Stimulated activated CD4-positive, alpha-beta T cell treated with anti-CD3 and anti-CD28 coated beads, Interleukin-1b, Interleukin-23, amount 100 ng/mL, for 24 hours (primary cell): ENCODE measurements at places on chromosomes 11 and 22.
A peak's percentile ranks its signal among the peaks of the same experiment; 100 is the strongest.

GRCh38 chr22:33070600-33070999 lies 12.4 kb upstream of the SYN3 start:
- no peak for DNase-seq

DNA sequence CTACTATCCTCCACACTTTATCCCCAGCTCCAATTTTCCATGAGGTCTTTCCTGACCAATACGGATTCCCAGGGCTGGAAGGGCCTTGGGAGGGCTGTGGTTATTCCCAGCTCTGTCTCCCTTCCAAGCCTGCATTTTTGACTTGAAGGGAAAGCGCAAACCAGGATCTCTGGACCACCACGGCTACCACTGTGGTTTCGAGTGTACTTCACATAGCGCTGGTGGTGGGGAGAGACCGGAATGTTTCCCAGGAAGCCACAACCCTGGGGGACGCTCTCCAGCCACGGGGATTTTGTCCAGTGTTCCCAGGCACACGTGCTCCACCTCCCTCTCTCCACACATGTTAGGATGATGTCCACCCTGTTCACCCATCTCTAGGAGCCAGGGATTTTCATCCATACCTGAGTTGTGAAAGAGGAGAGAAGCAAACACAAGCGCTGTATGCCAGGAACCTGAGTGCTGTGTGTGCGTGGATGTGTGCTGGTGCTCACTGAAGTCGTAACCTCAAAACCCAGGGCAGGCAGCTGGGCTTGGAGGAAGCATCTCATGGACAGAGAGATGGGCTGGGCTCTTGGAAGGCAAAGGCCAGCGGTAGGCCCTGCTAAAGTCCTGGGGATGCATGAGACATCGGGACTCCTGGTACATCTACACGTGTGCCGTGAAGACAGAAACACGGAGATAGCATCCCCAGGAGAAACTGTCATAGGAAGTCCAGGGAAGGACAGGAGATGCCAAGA lies 1.3 kb upstream of the NPTXR start:
- no peak for DNase-seq

DNA sequence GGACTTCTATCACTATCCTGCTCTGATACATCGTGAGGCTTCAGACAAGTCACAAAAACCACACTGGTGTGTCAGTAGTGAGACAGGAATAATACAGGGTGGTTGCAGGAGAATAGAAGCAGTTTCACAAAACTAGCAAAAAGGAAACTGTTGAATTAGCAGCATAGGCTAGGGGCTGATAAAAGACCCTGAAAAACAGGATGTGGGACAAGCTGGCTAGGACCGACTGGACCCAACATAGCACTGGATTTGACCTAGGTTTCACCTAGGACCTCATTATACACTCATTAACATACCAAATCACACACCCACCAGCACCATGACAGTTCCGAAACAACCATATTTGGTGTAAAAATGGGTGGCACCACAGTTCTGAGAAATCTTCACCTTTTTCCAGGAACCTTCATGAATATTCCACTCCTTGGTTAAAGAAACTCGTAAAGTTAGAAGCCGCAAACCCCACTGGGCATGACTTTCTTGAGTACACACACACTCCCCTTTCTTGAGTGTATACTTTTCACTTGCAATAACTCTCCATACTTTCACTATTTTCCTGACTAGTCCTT lies 76.2 kb downstream of the SLC1A2 start:
- peak; percentile 20 for DNase-seq

GRCh38 chr11:103928802-103929161 lies 107.7 kb upstream of the DDI1 start:
- no peak for DNase-seq

DNA sequence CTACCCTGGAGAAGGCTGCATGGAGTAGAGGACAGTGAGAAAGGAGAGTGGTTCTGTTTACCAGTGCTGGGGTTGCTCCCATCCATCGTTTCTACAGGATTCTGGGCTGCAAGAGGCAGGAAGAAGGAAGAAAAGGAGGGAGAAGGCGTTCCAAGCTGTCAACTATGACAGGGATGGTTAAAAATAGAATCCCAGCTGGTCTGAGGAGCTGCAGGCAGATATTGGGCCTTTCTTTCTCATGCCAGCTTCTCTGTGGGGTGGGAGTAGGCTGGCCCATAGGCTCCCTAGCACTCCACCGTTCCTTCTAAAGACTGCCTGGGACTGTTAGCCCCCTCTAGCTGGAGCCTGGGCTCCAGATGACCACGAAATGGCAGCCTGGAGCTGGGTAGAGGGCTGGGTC lies 13.6 kb downstream of the CCKBR start:
- DNase-seq: no peak

- DNase-seq: no peak
Measured at GRCh38 chr22:28025866-28026575, 107.0 kb upstream of the PITPNB start.

DNA sequence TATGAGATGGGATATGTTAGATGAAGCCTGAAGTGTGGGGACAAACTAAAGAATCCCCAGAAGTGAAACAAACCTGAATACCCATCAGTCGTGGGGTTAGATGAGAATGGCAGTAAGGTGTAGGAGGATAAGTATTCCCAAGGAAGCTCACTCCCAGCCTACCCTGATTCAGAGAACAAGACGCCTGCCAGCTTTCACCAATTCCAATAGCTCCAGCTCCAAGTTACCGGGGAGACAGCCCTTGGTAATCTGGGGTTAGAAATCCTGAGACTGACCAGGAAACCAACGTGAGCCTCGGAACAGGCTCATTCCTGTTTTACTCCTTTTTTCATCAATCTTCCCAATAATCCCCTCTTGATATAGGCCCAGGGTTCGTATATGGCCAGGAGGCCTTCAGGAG lies 46.5 kb downstream of the RPL27A start:
- no peak for DNase-seq

DNA sequence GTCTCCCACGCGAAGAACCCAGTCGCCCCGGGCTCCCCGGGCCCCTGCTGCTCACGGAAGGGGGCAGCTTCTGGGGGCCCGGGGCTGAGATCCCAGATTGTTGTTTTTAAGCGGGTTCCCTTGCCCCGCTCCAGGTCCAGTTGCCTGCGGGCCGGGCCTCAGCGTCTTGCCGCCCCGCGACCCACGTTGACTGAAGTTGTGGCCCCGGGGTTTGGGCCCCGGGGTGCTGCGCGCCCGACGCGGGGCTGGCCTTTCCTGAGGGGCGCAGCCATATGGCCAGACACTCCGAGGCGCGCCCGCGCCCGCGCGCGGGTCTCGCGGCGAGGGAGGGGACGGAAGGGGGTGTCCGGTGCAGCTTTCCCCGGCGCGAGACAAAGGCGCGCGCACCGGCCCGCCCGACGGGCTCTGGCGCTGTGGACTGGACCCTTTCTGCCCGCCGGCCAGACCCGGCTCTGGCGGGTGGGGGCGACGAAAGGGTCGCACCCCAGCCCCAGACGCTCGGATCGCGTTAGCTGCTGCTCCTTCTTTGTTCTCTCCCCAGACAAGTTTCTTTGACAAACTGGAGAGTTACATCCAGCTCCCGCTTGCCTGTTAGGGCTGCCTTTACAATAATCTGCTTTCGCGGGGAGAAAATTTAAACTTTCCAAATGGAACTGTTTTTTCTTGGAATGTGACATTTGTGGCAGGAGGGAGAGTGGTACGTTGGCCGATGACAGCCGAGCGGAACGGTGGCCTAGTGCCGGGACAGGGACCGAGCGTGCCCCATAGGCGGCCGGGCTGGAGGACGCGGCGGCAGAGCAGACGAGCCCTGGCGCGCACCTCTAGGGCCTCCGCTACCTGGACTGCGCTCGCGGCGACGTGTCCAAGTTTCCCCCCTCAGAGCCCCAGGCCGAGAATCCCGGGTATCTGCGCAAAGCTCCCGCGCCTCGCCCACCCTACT lies 716 bp downstream of the AMOTL1 start:
- no peak for DNase-seq

DNA sequence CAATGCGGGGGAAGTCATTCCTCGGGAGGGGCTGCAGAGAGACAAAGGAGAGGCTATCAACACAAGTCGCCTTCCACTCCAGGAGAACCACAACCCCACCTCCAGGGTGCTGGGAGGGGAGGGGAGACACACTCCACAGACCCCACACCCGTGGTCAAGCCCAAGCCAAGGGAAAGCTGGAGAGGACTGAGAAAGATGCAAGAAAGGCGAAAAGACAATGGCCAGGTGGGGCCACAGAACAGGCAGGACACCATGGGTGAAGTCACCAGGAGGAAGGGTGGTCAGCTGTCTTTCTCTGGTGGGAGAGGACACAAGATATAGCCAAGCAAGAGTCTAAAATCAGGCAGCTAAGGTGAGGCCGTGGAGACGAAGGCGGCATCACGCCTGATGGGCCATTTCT lies 16.0 kb downstream of the HDHD5 start:
- no peak for DNase-seq
